ENCODE measurements at places on chromosomes 3 and 15.

GRCh38 chr3:113141543-113141942, 69.8 kb upstream of the BOC start:
- DNase-seq: no peak

- DNase-seq: no peak
Observed at GRCh38 chr3:15506571-15506970, 14.9 kb downstream of the COLQ start.

DNA sequence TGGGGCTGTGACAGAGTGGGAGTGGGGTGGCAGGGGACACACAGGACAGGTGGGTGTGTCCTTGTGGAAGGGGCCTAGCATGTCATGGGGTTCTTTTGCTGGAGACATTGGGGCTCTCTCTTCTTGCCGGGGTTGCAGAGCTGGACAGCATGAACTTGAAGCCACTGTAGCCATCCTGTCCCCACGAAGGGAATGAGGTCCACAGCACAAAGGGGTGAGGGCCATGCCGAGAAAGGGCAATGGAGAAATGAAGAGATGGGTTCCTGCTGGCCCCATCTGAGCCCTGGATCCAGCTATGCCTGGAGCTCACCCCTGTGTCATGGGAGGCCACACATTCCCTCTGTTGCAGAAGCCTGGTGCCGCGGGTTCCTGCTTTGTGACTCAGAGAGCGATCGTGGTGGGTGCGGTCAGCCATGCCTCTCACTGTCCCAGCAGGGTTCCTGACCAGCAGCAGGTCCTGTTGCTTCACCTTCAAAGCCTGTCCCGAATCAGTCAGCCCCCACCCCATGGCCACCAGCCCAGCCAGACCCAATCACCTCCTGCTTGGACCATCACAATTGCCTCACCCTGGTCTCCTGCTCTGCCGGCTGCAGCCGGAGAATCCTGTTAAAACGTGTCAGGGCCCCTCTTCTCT, 50.0 kb downstream of the DNAJB8 start:
- peak; percentile 79 for DNase-seq

- DNase-seq: peak; percentile 28
Observed at GRCh38 chr3:39279745-39280517, at the start of gene CX3CR1. Gene CX3CR1, minus strand, starts transcription at chr3:39280036. Its CDS starts 13,527 bp downstream, at chr3:39266509.

DNA sequence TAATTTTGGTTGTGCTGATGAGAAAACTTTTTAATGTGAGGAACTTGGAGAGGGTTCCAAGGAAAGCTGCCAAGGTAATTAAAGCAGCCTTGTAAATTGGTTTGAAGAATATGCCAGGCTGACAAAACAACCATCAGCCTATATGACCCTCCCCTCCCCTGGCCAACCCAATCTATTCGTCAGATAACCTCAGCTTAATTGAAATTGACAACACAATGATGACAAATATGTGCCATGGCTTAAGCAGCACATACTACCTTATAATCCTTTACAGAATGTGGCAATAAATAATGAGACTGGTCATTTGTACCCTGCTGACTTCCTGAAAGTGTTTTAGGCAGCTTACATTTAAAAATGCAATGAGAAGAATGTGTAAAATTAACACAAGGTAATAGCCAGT, 118.2 kb downstream of the EFHB start:
- DNase-seq: no peak

DNA sequence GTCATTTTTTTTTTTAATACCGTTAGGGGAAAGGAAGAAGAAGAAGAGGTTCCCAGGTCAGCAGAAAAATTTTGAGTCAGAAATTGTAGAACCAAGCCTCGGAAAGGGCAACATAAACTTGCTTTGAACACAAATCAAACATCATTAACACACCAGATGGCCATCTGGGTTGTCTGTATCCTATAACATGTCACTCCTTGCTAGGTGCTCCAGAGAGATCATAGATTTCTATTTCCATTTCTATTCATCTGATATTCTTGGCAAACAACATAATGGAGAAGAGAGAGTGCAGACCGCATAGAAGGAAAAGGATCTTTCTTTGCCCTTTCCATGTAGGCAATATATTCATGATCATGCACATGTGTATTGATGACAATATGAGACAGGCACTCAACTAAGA, 129.5 kb upstream of the STT3B start:
- DNase-seq: no peak

DNA sequence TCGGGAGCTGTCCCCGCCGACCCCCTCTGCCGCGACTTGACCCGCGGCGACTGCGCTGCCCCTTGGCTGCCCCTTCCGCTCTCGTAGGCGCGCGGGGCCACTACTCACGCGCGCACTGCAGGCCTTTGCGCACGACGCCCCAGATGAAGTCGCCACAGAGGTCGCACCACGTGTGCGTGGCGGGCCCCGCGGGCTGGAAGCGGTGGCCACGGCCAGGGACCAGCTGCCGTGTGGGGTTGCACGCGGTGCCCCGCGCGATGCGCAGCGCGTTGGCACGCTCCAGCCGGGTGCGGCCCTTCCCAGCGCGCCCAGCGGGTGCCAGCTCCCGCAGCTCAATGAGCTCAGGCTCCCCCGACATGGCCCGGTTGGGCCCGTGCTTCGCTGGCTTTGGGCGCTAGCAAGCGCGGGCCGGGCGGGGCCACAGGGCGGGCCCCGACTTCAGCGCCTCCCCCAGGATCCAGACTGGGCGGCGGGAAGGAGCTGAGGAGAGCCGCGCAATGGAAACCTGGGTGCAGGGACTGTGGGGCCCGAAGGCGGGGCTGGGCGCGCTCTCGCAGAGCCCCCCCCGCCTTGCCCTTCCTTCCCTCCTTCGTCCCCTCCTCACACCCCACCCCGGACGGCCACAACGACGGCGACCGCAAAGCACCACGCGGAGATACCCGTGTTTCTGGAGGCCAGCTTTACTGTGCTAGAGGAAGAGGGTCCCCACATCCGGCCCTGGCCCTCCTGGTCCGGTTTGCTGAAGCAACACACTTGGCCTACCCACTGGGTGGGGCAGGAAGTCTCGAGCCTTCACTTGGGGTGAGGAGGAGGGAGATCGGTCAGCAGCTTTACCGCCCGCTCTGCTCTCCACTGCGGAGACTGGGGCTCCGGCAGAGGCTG, at the start of gene RASSF1:
TSS of gene RASSF1 (minus strand) at position 389 of the 882 bp plus-strand sequence. CDS start at position 358, 31 bp downstream.
- DNase-seq: peak; percentile 43

GRCh38 chr3:8621872-8622271, 22.7 kb downstream of the SSUH2 start:
- DNase-seq: no peak

DNA sequence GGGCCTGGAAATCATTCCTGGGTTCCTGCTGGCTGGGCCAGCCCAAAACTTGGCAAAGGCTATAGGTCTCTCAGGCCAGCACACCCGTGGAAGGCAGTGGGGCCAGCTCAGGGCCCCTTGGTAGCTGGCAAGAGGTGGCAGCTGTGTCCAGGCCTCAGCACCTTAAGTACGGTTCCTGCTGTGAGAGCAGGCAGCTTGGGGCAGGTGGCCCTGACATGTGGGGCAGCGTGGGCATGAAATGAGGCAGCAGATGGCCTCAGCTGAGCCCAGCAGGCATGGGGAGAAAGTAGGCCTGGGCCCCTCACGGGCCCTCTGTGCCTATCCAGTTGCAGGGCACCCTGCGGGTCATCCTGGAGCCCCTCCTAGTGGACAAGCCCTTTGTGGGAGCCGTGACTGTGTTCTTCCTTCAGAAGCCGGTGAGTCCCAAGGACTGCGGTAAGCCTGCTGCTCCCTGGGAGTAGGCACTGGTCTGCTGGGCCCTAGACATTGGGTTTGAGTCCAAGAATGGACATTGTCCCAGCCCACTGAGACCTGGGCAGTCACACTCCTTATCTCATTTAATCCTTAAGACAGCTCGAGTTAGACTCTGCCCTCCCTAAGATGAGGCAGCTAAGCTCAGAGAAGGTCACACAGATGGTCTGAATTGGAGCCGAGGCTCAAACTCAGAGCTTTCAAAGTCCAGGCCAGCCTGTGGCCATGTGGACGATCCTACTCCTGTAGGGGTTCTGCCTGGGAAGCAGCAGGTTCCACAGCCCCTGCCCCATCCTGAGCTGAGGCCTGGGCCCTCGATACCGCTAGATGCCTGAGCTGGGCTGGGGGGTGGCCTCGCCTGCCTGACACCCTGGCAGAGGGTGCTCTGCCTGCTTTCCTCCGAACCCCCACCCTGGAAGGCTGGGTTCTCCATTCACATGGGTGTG, 25.5 kb downstream of the ESYT3 start:
- no peak for DNase-seq

GRCh38 chr3:21894459-21895340, 143.7 kb upstream of the ZNF385D start:
- DNase-seq: no peak

DNA sequence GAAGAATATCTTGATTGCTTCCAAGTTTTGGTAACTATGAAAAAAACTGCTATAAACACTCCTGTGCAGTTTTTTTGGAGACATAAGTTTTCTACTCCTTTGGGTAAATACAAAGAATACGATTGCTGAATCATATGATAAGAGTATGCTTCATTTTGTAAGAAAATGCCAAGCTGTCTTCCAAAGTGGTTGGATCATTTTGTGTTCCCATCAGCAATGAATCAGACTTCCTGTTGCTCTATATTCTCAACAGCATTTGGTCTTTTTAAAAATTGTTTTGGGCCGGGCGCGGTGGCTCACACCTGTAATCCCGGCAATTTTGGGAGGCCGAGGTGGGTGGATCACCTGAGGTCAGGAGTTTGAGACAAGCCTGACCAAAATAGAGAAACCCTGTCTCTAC, 14.5 kb downstream of the BTD start:
- DNase-seq: no peak

- DNase-seq: no peak
Observed at GRCh38 chr3:142366434-142366833, 81.4 kb downstream of the XRN1 start.

- no peak for DNase-seq
Observed at GRCh38 chr3:123004201-123004918, 23.2 kb downstream of the SEMA5B start.

DNA sequence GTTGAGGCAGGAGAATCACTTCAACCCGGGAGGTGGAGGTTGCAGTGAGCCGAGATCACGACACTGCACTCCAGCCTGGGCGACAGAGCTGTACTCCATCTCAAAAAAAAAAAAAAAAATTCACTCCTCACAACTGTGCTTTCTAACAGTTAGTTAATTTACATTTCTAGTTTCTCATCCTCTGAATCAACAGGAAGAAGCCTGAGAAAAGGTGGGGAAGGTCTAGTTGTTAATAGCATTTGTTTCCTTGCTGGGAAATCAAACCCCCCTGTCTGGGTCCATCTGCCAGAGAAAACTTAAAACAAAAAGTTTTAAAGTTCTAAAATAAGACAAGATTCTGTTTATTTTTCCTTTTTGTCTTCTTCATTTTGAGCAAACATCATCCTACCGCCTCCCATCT, 62.3 kb downstream of the TMEM39A start:
- no peak for DNase-seq

DNA sequence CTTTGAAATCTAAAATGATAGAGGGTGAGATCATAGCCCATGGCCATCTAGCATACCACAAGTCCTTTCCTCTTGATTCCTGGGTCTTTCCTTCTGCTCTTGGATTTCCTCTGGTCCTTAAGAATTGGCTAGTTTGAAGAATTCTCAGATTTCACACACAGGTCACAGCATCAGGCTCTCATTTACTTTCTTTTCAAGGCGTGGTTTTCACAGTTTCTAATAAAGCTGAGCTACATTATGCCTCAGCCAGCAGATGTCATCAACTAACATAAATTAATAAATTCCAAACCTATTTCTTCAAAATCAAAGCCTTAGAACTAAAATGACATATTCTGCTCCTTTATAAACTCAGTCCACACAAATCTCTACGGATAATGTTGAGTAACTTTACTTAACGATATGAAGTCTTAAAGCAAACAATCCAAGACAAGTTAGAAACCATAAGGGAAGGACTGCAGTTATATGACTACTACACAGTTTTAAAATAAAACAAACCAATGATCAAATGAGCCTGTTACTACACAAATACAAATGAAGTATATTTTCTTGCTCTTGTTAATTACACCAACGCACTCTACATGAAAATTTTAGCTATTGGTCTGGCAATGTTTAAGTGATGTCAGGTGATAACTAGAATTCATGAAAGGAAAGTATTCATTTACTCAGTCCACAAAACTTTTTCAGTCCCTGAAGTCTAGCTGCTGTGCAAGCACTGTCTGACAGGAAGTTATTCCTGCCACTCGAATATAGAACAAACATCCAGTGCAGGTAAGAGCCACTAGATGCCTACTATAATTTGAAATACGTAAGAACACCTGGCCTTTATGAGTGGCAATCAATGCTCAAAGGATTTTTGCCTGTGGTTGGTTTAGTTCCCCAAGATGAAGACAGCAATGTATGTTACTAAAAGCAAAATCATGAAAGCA, 9.2 kb downstream of the CCDC14 start:
- DNase-seq: no peak

GRCh38 chr15:31042751-31043150, 51.3 kb upstream of the MTMR10 start:
- no peak for DNase-seq

GRCh38 chr3:120025520-120025919, 68.7 kb downstream of the GSK3B start:
- no peak for DNase-seq

DNA sequence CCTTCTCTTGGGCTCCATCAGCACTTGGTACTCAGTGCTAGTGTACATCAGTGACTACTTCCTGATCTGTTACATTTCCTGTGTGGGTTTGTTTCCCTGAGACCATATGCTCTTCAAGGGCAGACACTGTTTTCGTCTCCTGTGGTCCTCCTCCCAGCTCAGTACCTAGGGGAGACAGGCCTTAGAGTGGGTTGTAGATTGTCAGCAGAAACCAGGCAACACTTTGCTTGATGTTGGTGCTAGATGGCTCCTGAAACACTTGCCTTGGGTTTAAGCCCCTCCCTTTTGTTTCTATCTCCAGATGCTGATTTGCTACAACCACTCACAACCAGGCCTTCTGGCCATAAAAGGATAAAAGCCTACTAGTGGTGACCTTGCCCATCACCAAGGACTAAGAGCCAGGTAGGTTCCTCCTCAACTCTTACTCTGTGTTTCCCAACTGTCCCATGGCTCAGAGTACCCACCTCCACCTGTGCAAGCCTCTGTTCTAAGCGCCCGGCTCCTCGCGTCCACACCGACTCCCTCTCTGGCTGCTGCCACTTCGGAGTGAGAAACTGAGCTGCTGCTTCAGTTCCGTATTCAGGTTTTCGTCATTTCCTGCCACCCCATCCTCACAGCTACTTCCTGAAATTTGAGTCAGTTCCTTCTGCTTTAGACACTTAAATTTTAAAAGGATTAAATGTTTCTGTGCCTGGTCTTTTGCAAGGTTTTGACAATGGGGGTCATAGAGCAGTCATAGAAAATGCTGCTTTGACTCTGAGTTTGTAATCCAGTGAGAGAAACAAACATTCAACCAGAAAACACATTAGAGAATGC, at the start of gene HCLS1:
TSS of gene HCLS1 (minus strand) at position 548 of the 816 bp plus-strand sequence. CDS start 2,556 bp downstream, outside the sequence.
- DNase-seq: peak; percentile 85

- DNase-seq: no peak
Observed at GRCh38 chr15:88069561-88069960, 187.0 kb downstream of the NTRK3 start.

- DNase-seq: no peak
Observed at GRCh38 chr15:52798529-52799101, 8.5 kb upstream of the ONECUT1 start.

DNA sequence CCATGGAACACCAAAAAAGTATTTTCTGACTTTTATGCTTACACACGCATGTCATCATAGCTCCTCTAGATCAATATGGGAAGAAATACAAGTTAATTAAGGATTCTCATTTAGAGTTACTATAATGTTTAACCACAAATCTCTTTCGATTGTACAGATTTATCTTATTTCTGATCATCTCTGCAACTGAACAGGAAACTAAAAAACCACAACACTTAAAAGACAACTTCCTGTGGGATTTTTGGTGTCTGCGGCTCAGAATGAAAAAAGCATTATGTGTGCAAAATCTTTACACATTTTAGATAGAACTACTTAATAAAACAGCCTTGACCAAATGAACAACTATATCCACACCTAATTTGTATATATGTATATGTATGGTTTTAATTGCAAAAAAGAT, 3.0 kb upstream of the TJP1 start:
- DNase-seq: no peak

- DNase-seq: no peak
Observed at GRCh38 chr3:195907934-195908693, at the start of gene TNK2. Gene TNK2, minus strand, starts transcription at chr3:195908551. Its CDS starts 19,963 bp downstream, at chr3:195888588.
